Islet precursor cell (in vitro differentiated cells): ENCODE measurements at places on chromosomes 4 and X.

- DNase-seq: no peak
Measured at GRCh38 chr4:166657261-166657660, 577.0 kb downstream of the SPOCK3 start.

GRCh38 chrX:20861113-20861512 lies 513.1 kb upstream of the CNKSR2 start:
- DNase-seq: no peak

- no peak for DNase-seq
Measured at GRCh38 chr4:138049355-138049754, 192.8 kb downstream of the SLC7A11 start.

DNA sequence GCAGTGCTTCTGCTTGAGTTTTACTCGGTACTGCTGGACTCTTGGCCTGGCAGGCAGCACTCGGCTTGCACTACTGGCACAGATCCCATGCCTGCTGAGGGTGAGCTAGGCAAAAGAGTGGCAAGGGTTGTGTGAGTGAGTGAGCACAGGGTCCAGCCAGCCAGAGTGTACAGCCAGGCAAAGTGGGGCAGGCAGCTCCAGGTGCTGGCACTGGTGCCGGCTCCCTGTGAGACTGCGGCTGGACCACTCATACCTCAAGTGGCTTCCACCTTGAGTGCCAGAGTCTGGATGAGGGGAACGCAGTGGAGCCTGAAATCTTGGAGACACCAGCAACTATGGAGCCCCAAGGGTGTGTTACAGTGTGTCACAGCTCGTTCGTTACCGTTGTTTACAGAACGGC lies 1451.9 kb upstream of the AGA start:
- DNase-seq: no peak

DNA sequence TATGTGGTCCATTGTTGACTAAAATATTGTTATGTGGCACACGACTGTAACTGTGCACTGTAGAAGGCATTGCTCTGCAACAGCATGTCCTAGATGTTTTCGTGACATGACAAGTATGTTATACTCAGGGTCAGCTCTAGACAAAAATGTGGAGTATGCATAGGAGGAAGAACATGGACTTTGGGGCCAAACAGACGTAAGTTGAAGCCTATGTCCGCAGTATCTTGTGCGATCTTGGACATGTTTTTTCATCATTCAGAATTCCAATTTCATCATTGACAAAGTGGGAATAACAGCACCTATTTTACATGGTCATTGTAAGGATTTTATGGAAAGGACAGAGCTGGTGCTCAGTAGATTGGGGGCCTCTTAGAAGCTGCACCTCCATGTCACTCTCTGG lies 27.7 kb upstream of the PROM1 start:
- no peak for DNase-seq
